ENCODE measurements at places on chromosomes 16 and 17. TPM values are rescaled to one million over a fixed set of nuclear protein-coding genes. Genes with fewer than 3 reads are reported as not detected.

DNA sequence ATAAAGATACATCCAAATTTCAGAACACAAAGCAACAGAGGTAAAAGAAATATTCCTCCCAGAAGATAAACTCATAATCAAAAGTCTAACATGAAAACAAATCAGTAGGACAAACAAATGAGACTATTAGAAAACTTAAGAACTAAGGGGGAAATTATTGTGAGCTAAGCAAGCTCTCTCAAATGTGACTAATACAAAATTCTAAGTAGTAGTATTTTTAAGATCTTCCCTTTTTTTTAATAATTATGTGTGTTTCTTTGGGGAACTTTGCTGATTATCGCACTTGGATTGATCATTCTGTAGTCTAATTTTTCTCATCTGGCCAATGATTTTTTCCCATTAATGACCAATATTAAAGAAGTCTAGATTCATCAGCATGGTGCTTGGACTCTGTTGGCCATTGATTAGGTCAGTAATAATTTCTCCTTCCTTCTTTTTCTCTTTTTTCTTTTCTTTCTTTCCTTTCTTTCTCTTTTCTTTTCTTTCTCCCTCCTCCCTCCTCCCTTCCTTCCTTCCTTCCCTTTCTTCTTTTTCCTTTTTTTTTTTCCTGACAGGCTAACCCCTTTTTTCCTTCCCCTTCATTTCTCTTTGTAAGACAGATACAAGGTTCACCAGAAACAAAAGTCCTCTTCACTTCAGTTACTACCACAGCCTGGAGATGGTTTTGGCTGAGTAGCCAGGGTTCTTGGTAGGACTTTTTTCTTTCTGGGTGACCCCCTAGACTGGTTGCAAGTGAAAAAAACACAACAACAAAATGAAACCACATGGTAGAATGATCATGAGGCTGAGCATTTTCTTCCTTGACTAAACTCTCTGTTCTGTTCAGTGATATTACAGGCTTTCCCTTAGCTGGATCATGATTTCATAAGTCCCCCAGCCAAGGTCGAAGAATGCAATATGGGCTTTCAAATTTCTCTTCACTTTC is 2.9 kb upstream of the ABCA6 start:
- no peak for DNase-seq

- DNase-seq, result no peak
These were observed 361.4 kb upstream of the C16orf82 start for GRCh38 chr16:26705346-26705745.

RAMP2 gene
- not detected for total RNA-seq

DNA sequence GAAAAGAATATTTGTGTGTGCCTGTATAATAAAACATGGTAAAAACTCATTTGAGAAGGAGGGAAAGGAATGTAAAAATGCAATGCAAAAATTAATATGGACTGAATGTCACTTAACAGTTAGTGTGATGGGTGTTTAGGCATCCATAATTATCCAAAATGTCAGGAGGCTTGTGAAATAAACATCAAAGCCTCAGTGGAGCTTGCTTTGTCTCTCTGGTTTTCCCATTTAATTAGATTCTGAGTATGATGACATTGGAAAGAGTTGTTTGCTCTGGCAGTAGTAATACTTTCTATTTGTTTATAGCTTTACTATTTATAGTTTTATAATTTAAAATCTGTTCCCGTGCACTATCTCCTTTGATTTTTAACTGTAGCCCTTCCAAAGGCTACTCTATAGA is 51.9 kb downstream of the CNTNAP4 start:
- DNase-seq, result no peak

GRCh38 chr16:6096931-6097670 is 999.5 kb upstream of the EEF2KMT start:
- no peak for DNase-seq

DNA sequence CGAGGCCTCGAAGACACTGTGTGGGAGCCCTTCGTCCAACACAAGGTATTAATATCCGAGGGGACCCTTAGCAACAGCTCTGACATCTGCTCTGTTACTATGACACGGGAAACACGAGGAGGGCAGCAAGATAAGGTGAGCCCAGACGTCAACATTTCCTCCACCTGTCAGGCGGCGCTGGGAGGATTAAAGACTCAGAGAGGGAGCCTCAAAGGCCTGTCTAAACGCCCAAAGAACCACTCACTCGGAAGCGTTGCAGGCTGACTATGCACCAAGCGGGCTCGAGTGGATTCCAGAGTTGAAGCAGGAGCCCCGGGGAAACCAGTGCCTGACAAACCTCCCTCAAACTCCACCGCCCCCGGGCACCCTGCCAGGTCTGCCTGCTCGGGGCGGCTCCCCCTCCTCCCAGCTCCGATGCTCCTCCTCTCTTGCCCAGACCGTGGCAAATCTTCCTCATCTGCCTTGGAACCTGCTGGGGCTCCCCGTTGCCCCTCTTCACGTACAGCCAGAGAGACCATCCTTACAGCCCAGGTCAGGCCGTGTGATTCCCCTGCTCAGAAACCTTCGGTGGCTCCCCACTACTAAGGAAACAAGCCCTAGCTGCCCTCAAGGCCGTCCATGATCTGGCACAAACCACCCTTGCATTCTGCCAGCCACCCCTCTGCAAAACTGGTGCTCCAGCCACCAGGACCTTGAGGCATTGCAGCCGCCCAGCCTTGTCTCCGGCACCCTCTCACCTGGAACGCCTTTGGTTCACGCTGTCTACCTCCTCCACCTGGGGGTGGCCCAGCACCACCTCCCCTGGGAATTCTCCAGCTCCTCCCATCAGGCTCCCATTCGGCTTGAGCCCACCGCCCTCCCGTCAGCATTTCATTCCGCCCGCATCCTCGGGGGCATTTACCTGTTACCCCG is 16.2 kb downstream of the RPH3AL start:
- no peak for DNase-seq

GRCh38 chr17:75756451-75757085 is 8.4 kb downstream of the GALK1 start:
- DNase-seq, result no peak

DNA sequence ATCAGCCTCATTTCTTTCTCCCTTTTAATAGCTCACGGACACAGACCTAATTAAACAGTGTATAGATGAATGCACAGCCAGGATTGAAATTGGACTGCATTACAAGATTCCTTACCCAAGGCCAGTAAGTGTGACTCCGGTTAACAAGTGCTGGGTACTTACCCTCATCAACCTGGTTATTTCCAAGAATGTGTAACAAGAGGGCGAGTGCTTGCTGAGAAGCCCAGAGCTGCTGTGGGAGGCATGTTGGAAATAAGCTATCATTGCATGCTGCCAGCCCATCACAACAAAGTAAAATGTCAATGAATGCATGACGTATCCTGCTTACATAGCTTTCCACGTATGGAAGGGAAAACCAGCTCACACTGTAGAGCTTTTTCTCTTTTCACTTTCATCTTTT is 19.5 kb downstream of the LYRM1 start:
- no peak for DNase-seq

PIRT gene
- total RNA-seq, result not detected

- DNase-seq, result no peak
These were observed 134.2 kb upstream of the CPHXL start for GRCh38 chr16:75860326-75861053.

- no peak for DNase-seq
These were observed 338.3 kb downstream of the HAPSTR1 start for GRCh38 chr16:9429646-9430330.

THRA gene
- 10.8 TPM for total RNA-seq

DNA sequence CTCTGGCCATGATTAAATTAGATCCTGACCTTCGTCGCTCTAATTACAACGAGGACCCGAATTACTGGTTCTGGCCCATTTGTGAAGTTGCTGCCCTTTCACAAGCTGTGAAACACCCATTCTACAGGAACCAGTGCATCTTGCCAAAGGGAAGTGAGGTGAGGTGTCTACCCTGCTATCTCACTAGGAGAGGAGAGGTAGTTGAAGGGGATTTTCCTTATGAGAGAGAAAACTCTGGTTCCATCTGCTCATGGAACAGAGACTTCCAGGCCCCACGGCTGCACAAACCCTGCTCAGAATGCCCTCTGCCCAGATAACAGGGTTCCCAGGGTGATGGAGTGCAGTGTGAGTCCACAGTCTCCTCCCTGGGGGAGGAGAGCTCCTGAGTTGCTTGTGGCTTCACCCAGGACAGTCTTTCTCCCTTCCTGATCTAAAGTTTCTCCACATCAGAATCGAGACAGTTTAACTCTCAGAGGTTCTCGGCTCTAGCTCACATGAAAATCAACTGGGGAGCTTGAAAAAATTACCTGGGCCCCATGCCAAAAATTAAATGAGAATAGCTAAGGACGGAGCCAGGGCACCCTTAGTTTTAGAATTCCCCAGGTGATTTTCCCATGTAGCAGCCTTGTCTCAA is 7.8 kb upstream of the SSTR2 start:
- no peak for DNase-seq

FOXK2 gene
- total RNA-seq, result 70.3 TPM

GRCh38 chr16:30721606-30722005 is 22.6 kb downstream of the SRCAP start:
- no peak for DNase-seq

FBXW10 gene
- total RNA-seq, result under 0.01 TPM

DNA sequence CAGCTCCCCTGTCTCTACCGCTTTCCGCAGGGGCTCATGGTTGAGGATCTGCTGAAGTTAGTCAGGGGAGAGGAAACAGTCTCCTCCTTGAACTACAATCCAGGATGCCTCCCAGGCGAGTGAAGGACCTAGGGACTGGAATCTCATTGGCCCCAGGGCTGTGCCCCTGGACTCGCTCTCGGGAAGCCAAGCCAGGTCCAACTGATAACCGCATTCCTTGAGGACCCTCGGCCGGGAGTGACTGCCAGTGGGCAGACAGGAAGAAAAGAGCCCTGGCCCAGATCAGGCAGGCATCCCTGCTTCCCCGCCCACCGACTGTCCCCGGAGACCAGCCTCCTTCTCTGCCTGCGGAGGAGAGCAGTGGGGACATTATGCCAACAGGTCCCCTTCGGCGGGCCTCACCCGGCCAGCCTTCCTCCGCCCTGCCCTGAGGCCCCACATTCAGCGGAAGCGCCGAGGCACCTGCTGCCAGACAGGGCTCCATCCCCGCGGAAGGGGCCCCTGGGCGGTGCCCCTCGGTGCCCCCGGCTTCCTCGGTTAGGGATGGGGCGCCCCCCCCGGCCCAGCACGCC is 776 bp downstream of the LRRC75A start:
- DNase-seq, result no peak

DNA sequence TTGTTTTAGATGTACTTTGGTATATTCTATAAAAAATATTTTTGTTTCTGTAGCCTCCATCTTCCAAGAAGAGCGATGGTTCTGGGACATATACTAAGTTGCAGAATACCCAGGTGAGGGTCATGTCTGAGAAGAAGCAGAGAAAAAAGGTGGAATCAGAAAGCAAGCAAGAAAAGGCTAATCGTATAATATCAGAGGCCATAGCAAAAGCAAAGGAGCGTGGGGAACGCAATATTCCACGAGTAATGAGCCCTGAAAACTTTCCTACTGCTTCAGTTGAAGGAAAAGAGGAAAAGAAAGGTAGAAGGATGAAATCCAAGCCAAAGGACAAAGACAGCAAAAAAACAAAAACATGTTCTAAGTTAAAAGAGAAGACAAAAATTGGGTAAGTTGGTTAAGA is 154.6 kb downstream of the CHD9 start:
- DNase-seq, result no peak

SGF29 gene
- total RNA-seq, result 19.5 TPM

- DNase-seq, result no peak
These were observed 5.4 kb downstream of the SP2 start for GRCh38 chr17:47901423-47901822.

GRCh38 chr17:81481073-81481799 is 31.4 kb downstream of the ACTG1 start:
- DNase-seq, result no peak

SLC16A6 gene
- 0.33 TPM for total RNA-seq

GRCh38 chr17:31416503-31416923 is 25.0 kb downstream of the RAB11FIP4 start:
- DNase-seq, result no peak

MT1B gene
- total RNA-seq, result not detected

GRCh38 chr17:14307560-14308024 is 6.7 kb downstream of the HS3ST3B1 start:
- peak; percentile 67 for DNase-seq

GRCh38 chr16:17082095-17082882 is 388.5 kb downstream of the XYLT1 start:
- no peak for DNase-seq

OR4D2 gene
- not detected for total RNA-seq

GNAO1 gene
- 0.21 TPM for total RNA-seq

DNA sequence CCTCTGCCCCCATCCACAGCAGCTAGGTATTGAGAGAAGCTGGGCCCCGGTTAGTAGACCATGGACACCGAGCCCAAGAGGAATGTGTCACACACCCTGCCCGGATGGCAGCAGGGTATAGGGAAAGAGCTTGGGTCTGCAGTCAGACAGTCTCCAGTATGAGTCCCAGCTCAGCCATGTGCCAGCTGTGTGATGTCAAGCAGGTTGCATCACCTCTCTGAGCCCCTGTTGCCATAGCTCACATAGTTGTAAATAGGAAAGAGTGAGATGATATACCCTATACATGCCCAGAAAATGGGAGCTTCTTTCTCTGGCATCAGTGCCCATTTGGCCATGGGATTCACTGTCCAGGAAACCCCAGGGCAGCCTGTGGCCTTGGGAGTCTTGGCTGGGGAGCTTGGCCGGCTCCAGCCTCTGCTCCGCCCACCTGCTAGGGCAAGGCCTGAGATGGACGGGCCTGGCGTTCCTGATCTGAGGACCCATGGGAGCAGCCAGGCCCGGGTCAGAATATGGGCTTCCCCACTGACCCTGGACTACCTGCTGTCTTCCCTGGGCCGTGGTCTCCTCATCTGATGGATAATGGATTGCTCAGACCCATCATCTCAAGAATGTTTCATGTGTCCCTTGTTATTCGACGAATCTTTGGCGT is 13.2 kb downstream of the CD300LG start:
- no peak for DNase-seq

GRCh38 chr17:30422171-30422570 is 43.4 kb downstream of the CPD start:
- no peak for DNase-seq

DNA sequence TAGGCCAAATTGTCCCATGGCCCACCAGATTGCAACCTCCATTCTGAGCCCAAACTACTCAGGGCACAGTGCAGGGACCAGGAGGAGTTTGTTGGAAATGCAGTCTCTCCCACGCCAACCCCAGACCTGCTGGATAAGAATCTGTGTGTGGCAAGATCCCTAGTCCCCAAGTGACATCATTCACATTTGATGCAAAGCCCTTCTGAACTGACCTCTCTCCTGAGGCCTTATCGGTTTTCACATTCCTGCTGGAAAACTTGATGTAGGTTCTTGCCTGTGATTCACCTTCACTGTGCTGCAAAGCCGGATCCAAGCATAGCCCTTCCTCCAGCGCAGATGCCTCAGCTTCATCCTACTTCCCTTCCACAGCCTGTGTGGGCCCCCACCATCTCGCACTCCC is 6.6 kb upstream of the SHCBP1 start:
- no peak for DNase-seq

Data from mammary epithelial cell (primary cell).